ENCODE measurements at places on chromosomes 12 and 14. TPM values are rescaled to one million over a fixed set of nuclear protein-coding genes. Genes with fewer than 3 reads are reported as not detected.

DNA sequence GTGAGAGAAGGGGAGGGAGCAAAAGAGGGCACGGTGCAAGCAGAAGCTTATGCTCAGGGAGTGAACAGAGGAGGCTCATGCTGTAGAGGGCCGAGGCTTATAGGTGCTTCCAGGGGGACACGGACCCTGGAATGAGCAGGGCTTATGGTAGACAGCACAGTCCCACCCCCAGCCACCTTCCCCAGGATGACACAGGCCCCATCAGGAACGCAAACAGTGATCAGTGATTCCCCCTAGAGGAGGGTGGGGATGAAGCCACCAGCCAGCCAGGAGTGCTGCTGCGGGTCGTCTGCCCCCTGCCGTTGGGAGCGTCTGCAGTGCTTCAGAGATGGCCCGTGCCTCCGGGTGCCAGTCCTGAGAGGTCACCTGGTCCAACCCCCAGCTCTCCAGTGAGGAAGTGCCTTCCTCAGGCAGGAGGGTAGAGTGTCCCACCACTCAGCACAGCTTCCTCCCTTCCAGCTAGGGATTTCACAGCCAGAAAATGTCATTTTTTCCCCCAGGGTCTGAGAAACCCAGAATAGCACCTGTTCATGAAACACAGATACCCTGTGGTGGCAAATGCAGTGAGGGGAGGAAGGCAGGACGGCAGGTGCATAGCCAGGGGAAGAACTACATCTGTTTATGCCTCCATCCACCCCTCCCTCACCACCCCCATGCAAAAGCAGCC lies 60.7 kb downstream of the SLC6A12 start:
- peak; percentile 33 for DNase-seq

- peak; percentile 77 for DNase-seq
These were observed 101.0 kb upstream of the GZMB start for GRCh38 chr14:24734917-24735500.

- DNase-seq, result no peak
These were observed 111.9 kb downstream of the LRRK2 start for GRCh38 chr12:40336573-40337199.

- DNase-seq, result no peak
These were observed 2.0 kb upstream of the TBX5 start for GRCh38 chr12:114407842-114408411.

DNA sequence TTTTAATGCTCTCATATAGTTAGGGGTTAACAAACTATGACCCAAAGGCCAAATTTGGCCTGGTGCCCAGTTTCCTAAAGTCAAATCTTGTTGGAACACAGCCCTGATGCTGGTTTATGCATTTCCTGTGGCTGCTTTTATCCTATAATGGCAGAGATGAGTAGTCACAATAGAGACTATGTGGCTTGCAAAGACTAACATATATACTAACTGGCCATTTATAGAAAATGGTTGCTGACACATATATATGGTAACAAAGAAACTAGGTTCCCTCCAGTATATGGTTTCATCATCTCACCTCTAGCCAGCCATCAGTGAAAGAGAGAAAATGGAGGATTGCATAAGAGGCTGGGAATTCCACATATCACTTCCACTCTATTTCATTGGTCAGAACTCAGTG lies 10.8 kb downstream of the NAV3 start:
- no peak for DNase-seq

PLA2G1B gene
- not detected for total RNA-seq

DNA sequence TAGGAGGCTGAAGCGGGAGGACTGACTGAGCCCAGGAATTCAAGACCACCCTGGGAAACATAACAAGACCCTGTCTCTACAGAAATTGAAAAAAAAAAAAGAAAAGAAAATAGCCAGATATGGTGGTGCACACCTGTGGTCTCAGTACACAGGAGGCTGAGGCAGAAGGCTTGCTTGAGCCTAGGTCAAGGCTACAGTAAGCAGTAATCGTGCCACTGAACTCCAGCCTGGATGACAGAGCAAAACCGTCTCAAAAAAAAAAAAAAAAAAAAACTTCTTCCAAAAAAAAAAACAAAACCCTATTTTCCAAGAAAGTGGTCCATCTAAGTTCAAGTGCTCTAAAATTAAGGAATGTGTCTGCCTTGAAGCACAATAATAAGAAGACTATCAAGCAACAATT lies 19.8 kb downstream of the SNX6 start:
- DNase-seq, result no peak

GRCh38 chr12:121334513-121335343 lies 17.5 kb downstream of the ANAPC5 start:
- peak; percentile 64 for DNase-seq

DNA sequence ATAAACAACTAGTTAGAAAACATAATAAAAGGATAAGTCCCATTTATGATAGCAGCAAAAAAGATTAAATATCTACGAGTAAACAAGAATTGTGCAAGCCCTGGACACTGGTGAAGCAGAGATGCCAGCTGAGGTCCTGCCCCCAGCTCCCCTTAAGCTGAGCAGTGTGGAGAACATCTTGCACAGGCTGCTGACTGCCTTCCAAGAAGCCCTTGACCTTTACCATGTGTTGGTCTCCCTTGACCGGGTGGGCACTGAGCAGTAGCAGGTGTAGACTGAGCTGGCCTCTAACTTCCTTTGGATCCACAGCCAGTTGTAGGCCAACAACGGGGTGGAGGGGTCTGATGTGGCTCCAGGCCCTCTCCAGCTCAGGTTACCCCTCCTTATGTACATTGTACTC lies 47.7 kb upstream of the PAPLN start:
- DNase-seq, result no peak

DNA sequence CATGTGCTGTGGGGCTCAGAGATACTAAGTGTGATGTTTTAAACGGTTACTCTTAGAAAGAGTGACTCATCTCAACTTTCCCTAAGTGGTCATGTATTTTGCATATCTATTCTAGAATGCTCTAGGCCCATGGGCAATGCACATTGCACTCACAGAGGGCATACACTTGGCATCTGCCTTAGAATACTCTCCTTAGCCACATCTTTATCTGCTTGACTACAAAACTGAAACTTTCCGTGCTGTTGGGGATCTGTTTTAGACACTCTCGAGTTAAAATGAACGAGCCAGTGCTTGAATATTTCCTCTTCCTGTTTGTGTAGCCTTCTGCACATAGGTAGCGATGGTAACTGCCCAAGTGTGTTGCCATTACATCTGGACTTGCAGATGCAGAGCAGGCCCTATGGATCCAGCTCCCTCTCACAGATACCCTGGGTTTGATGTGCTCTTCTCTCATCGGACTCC lies 180.5 kb downstream of the CAND1 start:
- no peak for DNase-seq

DNA sequence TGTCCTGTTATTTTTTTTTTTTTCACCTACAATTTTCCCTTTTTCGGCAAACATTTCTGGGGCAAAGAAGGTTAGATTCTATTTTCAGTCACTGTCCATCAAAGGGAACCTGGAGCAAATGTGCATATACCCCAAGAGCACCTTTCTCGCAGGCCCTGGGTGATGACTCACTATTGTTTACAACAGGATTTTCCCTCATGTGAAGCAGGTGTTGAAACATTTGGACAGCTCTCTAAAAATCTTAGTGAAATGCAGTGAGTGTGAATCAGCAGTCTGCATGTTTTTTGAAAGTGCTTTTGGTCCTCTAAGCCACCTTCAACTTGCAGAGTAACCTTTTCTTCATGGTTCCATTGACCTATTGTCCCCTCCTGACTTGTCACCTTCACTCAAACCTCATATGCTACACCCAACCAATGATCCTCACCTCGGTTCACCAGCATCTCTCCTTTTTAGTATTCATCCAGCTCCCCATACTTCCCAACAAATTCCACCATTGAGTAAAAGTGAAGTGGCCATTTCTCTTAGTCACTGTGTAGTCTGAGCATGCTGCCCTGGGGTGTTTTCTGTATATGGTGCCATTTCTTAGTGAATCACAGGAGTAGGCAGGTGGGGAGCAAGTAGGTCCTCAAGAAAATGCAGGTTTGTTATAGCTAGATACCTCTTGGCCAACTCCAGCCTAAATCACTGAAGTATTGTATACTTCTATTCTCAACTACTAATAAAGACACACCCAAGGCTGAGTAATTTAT lies 260.2 kb downstream of the BMP4 start:
- peak; percentile 11 for DNase-seq

GRCh38 chr12:30694412-30695198 lies 1.1 kb downstream of the IPO8 start:
- DNase-seq, result peak; percentile 41

GRCh38 chr12:110683888-110684287 lies 5.0 kb downstream of the HVCN1 start:
- DNase-seq, result no peak

EML5 gene
- total RNA-seq, result 0.17 TPM

Data from LHCN-M2 (cell line).